ENCODE measurements at places on chromosomes 6 and 20.

DNA sequence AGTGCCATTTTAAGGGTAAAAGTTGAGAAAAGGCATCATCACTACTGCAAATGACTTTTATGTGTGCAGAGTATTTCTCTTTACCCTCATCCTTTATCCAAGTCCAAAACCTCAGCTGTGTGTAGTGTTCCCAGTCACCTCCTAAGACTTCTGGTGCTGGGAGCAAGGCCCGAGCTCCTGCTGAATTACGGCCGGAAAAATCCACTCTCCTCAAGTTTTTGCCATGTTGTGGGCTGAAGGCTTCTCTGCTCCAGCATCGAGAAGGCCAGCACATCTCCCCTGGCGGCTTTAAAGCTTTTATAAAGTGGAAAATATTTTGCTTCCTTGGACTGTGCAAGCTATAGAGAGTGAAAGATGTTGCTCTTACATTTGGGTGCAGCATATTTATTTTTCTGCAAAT is 153.2 kb upstream of the THBS2 start:
- DNase-seq: no peak

GRCh38 chr6:154460306-154461071 is 50.0 kb downstream of the CNKSR3 start:
- no peak for DNase-seq

DNA sequence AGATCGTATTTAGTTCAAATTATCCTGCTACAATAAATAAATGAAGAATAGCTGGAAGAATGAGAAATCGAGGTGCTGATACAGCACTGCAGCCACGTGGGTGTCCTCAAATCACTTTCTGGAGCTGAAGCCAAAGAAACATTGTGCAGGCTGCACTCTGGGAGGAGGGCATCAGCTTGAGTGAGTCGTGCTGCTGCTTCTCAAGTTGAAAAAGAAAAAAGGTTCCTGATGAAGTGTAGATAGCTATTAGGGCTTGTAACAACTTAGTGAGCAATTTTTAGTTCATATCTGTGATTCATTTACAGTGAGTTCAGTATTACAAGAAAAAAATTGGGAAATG is 40.5 kb downstream of the DSE start:
- no peak for DNase-seq

DNA sequence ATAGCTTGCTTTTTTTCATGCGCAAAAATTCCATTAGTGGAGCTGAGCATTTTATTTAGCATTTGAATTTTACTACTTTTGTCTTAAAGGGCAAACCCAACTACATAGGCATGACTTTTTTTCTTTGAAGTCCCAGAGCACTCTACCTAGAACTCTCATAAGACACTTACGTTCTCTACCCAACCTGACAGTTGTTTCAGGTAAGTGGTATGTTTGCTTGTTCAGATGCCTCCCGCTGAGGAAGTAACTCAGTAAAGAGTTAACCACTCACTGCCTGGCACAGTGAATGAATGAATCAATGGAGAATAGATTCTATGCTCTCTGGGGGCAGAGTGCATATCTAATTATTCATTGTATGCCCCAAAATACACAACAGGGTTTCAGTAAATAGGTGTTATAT is 212.3 kb upstream of the PRDM1 start:
- DNase-seq: no peak

DNA sequence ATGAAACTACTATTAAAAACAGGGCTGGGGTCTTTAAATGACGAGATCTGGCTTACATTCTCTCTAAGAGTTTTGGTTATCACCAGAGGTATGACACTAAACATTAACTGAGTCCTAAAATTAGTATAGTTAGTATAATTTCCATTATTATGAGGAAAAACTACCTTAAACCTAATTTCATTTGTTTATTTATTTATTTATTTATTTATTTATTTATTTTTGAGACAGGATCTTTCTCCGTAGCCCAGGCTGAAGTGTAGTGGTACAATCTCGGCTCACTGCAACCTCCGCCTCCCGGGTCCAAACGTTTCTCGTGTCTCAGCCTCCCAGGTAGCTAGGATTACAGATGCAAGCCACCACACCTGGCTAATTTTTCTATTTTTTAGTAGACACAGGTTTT is 85.5 kb downstream of the RNGTT start:
- DNase-seq: no peak

DNA sequence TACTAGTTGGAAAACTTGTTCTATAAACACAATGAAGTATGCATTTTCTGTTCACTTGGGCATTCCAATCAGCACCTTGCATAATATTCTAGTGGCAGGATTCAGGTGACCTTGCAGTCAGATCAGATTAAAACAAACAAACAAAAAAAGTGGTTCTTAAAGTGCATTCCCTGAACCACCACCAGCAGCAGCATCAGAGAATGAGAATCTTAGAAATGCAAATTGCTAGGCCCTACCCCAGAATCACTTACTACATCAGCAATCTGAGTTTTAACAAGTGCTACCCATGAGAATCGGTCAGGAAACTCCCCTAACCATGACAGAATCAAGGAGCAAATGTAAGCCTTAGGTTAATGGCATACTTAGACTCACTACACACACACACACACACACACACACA is 41.7 kb downstream of the SNAP25 start:
- no peak for DNase-seq

DNA sequence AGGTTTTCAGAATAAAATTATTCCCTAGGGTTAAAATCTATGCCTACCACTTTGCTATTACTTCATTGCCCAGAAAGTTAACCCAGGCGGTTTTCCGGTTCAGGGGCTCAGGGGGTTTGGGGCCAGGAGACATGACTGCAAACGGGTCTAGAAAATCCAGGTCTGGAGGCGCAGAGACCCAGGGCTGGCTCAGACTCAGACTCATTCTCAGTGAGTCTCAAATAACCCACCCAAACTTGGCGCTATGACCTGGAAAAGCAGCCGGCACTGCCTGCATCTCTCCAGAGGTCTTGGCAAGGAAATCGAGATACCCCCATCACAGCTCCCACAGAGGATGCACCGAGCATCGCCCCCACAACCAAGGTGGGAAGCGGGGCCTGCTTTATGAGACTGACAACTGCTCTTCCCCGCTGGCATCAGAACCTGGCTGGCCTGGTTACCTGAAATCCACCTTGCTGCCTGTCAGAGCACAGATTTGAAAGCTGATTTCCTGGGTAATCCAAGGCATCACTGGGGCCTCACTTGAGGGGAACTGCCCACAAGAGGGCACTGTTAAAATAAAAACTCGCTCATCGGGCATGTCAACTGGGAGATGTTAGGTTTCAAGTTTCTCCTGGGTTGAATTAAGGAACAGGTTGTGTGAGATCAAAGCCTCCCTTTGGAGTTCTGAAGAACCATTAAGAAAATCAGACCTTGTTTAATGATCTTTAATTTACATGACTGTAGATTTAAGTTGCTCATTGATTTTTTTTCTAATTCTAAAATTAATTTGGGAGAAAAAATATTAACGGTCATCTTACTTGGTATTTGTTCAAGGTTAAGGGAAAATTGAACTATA is 55.1 kb downstream of the KIF16B start:
- peak; percentile 17 for DNase-seq

GRCh38 chr6:141552463-141552862 is 580.3 kb upstream of the GJE1 start:
- DNase-seq: peak; percentile 94

DNA sequence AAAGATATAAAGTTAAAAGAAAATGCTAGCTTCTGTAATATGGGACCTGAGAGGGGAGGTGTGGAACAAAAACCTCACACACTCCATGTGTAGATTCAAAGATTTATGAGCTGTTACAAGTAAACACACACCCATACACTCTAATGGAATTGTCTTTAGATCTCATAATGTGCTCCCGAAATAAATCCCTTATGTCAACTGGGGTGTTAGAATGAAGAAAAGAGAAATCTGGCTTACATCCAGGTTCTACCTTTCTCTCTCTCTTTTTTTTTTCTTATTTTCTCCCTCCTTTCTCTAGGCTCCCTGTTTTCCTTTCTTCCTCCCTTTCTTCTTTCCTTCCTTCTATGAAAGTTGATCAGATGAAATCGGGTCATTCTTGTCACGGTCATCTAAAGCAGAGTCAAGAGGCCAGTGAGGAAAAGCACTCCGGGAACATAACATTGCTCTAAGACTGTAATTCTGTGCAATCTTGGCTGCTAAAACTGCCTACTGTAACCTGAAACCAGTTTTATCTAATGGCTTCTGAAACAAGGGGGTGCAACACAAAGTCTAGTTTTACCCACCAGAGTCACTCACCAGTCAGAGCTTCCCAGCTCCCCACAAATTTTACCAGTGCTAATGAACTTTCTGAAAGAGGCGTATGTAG is 68.3 kb upstream of the BTBD3 start:
- DNase-seq: peak; percentile 60

DNA sequence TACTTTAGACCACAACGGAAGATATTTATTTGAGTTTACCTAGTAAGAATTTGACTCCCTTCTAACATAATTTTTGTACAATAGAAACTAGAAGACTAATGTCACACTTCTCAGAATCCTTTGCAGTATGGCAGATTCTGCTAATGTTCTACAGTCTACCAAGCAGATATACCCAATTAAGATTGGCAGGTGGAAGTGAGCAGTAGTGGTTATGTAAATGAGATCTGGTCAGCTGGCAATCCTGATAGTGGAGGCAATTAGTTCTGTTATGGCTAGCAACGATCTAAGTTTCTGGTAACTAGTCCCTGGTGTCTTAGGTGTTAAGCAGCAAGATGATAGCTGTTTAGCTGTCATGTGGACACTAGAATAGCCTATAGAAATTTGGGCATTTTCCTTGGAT is 101.0 kb downstream of the CENPW start:
- no peak for DNase-seq

DNA sequence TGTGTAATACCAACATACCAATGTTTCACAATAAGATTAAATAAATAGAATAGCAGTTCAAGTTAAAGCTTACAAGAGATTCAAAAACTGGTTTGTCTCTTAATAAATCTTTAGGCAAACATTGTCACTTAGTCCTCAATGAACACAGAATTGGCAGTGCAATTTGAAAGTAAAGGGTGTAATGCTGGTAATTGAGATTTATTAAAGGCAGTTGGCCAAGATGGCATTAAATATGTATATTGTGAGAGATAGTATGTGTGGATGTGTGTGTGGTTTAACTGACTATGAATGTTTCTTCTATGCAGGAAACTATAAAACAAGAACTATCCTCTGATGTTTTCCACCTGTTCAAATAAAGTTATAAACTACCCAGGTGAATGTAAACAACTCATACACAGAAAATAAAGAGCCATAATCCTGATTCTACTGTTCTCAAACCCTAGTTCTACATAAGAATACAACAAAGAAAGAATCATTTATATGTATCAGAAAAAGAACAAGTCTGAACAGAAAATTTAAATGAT is 267.9 kb upstream of the PTCHD4 start:
- peak; percentile 1 for DNase-seq

DNA sequence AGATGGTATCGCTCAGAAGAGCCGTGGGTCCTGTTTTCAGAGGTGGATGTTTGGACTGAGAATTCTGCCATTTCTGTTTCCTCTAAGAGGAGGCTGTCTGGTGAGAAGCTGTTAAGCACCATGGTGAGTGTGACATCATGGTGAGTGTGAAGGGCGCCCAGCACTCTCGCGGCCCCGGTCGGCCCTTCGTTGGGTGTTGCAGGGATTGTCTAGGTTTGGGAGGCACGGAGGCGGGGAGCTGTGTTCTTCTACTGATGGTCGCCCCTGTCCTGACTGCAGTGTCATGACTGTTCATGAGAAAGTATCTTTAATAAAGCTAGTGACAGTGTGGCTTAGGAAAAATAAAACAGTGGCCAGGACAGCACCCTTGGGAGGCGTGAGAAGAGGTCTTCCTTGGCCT is 70.4 kb downstream of the NOL4L start:
- DNase-seq: no peak

GRCh38 chr6:158835616-158836221 is 16.6 kb upstream of the EZR start:
- DNase-seq: no peak

GRCh38 chr20:20205862-20206236 is 153.5 kb downstream of the CFAP61 start:
- DNase-seq: no peak

DNA sequence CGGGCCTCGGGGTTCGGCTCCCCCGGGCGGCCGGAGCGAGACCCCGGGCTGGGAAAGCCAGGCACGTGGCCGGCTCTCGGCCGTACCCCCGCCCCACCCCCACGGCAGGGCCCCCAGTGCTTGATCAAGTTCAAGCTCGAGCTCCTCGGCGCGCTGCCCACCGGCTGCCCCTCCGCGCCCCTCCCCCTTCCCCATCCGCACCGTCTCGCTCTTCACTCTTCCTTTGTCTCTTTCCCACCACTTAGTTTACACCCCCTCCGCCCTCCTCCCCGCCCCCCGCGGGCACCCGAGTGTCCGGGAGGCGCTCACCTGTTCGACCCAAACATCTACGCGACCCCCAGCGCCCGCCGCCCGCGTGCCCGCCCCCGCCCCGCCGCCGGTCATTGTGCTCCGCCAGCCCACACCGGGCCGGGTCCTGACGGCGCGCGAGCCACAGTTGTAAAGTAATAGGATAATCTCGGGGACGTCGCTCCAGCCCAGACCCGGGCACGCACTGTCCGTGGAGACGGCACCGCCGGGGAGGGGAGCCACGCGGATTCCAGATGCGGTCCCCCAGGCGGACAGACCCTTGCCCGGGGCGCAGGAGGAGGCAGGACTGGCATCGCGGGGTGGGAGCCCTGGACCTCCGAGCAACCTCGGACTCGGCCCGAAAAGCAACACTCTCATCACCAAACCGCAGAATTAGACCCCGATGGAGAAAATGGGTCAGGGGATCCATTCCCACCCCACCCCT is 100.7 kb downstream of the NOL4L start:
- peak; percentile 33 for DNase-seq

- DNase-seq: no peak
Measured at GRCh38 chr20:17843246-17844132, 125.1 kb downstream of the SNX5 start.

GRCh38 chr6:65229825-65230224 is 477.2 kb downstream of the EYS start:
- DNase-seq: no peak

GRCh38 chr6:134680021-134680420 is 269.9 kb downstream of the ALDH8A1 start:
- no peak for DNase-seq

DNA sequence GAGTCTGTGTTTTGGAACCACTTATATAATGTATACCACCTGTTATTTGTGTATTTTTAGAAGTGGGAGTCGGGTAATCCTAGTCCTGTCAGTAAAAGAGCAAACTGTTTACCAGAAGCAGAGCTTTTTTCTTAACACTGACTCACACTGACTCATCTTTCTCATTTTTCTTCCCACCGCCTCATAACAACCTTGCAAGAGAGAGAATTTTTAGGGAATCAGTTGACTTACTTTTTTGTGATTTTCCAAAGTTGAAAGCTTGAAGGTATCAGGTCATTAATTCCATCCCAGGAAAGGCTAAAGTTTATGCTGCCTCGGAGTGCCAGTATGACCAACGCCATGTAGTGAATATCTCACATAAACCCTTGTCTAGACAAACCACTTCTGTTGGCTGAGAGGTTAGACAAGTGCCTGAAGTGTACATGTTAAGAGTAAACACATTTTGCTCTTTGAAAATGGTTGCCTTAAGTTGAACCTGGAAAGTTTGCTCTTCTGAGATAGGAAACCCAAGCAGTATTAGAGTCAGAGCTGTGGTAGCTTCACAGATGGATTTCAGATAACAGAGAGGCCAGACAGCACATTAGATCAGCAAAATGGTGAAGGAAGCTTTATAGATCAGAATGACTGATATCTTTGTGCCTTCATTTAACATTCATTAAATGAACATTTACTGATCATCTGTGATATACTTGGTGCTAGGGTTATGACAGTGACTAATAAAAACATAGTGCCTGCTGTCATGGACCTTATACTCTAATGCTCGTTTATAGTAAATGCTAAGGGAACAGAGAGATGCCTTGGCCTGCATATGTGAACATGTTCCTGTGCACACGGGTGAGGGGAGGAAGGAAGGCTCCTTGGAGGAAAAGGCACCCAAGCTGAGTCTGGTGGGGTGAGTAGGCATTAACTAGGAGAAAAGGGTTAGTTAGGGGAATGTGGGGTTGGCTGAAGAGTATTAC is 29.1 kb upstream of the PKIG start:
- DNase-seq: no peak

Data from NCI-H1092 treated with DMSO at 0.1 percent for 48 hours (cell line).